Chondrocyte (in vitro differentiated cells): ENCODE measurements at places on chromosomes 1 and 21. TPM values are rescaled to one million over a fixed set of nuclear protein-coding genes. Genes with fewer than 3 reads are reported as not detected.
A peak's percentile ranks its signal among the peaks of the same experiment; 100 is the strongest.

DAB1 gene
- 0.12 TPM in 1 of 3 replicates, not detected in the others for total RNA-seq

CELA2A gene
- total RNA-seq: not detected in 3 replicates

TMCO4 gene
- 8.0 to 10.0 TPM (median 8.3 TPM) in 3 replicates for total RNA-seq

GABPB2 gene
- 7.8 to 11.7 TPM (median 8.2 TPM) in 3 replicates for total RNA-seq

KPRP gene
- not detected in 3 replicates for total RNA-seq

HTR1D gene
- total RNA-seq: 2.1 to 3.7 TPM (median 2.3 TPM) in 3 replicates

FNDC5 gene
- total RNA-seq: 2.6 to 4.6 TPM (median 4.0 TPM) in 3 replicates

CRYBG2 gene
- total RNA-seq: not detected in 3 replicates

GRCh38 chr1:116019653-116020253, 43.4 kb downstream of the SLC22A15 start:
- H3K36me3 ChIP-seq: peaks cover 19% of the 10 kb centered on the region
- no peak for DNase-seq
- H3K27ac ChIP-seq: no peak overlapping the region
- peaks cover 9% of the 10 kb centered on the region for H3K4me1 ChIP-seq
- H3K27me3 ChIP-seq: no peaks in the 10 kb centered on the region

- DNase-seq: no peak
- no peak overlapping the region for H3K4me3 ChIP-seq
- peaks cover 36% of the 10 kb centered on the region for H3K36me3 ChIP-seq
- H3K27ac ChIP-seq: no peak overlapping the region
- H3K4me1 ChIP-seq: no peaks in the 10 kb centered on the region
Measured at GRCh38 chr1:15633756-15634420, 16.6 kb downstream of the DDI2 start.

- DNase-seq: no peak
- H3K27ac ChIP-seq: no peak overlapping the region
- no peaks in the 10 kb centered on the region for H3K36me3 ChIP-seq
- H3K4me1 ChIP-seq: no peaks in the 10 kb centered on the region
- peaks cover 19% of the 10 kb centered on the region for H3K27me3 ChIP-seq
- no peak overlapping the region for H3K4me3 ChIP-seq
Measured at GRCh38 chr1:159800177-159800930, 1.8 kb upstream of the FCRL6 start.

GRCh38 chr1:205774198-205775014, 876 bp downstream of the RAB29 start:
- H3K36me3 ChIP-seq: peaks cover 9% of the 10 kb centered on the region
- no peak overlapping the region for H3K27ac ChIP-seq
- no peaks in the 10 kb centered on the region for H3K27me3 ChIP-seq
- H3K4me3 ChIP-seq: peak overlapping the region; percentile 81
- no peak for DNase-seq

- H3K27ac ChIP-seq: no peak overlapping the region
- H3K4me3 ChIP-seq: no peak overlapping the region
- DNase-seq: no peak
- no peaks in the 10 kb centered on the region for H3K4me1 ChIP-seq
- peaks cover 10% of the 10 kb centered on the region for H3K27me3 ChIP-seq
Measured at GRCh38 chr1:16038620-16038912, 5.0 kb upstream of the CLCNKB start.

DNA sequence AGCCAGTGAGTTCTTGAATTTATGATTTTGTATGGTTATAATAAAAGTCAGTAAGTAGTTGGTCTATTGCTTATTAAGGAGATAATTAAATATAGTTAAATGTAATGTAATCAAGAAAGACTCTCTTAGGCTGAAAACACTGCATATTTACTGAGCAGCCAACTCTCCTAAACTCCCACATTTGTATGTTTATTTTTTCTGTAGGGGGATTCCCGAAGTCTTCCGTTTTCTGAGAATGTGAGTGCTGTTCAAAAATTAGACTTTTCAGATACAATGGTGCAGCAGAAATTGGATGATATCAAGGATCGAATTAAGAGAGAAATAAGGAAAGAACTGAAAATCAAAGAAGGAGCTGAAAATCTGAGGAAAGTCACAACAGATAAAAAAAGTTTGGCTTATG, 56.7 kb downstream of the PKN2 start:
- no peaks in the 10 kb centered on the region for H3K27me3 ChIP-seq
- peaks cover 17% of the 10 kb centered on the region for H3K4me1 ChIP-seq
- no peak overlapping the region for H3K27ac ChIP-seq

GRCh38 chr1:98203466-98203865, 282.6 kb upstream of the DPYD start:
- H3K27ac ChIP-seq: no peak overlapping the region
- H3K27me3 ChIP-seq: no peaks in the 10 kb centered on the region

- peak; percentile 65 for DNase-seq
- H3K27ac ChIP-seq: peak overlapping the region; percentile 92
- no peaks in the 10 kb centered on the region for H3K36me3 ChIP-seq
Measured at GRCh38 chr1:66331658-66332547, 202.1 kb upstream of the SGIP1 start.

DNA sequence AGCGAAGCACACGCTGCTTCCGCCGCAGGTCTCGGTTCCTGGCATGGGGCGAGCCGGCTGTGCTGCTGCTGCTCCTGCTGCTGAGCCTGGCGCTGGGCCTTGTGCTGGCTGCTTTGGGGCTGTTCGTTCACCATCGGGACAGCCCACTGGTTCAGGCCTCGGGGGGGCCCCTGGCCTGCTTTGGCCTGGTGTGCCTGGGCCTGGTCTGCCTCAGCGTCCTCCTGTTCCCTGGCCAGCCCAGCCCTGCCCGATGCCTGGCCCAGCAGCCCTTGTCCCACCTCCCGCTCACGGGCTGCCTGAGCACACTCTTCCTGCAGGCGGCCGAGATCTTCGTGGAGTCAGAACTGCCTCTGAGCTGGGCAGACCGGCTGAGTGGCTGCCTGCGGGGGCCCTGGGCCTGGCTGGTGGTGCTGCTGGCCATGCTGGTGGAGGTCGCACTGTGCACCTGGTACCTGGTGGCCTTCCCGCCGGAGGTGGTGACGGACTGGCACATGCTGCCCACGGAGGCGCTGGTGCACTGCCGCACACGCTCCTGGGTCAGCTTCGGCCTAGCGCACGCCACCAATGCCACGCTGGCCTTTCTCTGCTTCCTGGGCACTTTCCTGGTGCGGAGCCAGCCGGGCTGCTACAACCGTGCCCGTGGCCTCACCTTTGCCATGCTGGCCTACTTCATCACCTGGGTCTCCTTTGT, 2.6 kb downstream of the TAS1R3 start:
- H3K4me1 ChIP-seq: peaks cover 9% of the 10 kb centered on the region
- DNase-seq: no peak
- H3K36me3 ChIP-seq: no peaks in the 10 kb centered on the region
- H3K27ac ChIP-seq: no peak overlapping the region
- H3K4me3 ChIP-seq: no peak overlapping the region

DNA sequence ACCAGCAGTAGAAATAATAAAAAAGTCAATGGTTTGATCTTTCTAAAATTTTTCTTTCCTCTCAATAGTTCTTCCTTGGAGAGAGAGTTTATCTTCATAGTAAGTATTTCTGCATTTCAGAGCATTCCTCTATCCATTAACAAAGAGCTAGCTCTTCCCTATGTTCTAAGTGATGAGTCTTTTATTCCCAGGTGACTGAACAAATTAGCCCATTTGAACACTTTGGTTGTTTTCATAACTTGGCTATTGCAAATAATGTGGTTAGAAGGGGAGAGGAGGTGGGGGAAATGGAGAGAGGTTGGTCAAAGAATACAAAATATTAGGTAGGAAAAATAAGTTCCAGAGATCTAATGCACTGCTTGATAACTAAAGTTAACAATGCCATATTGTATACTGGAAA, 598.9 kb downstream of the KCNT2 start:
- no peaks in the 10 kb centered on the region for H3K4me1 ChIP-seq
- no peak overlapping the region for H3K4me3 ChIP-seq
- no peak overlapping the region for H3K27ac ChIP-seq
- H3K36me3 ChIP-seq: no peaks in the 10 kb centered on the region
- DNase-seq: no peak

DNA sequence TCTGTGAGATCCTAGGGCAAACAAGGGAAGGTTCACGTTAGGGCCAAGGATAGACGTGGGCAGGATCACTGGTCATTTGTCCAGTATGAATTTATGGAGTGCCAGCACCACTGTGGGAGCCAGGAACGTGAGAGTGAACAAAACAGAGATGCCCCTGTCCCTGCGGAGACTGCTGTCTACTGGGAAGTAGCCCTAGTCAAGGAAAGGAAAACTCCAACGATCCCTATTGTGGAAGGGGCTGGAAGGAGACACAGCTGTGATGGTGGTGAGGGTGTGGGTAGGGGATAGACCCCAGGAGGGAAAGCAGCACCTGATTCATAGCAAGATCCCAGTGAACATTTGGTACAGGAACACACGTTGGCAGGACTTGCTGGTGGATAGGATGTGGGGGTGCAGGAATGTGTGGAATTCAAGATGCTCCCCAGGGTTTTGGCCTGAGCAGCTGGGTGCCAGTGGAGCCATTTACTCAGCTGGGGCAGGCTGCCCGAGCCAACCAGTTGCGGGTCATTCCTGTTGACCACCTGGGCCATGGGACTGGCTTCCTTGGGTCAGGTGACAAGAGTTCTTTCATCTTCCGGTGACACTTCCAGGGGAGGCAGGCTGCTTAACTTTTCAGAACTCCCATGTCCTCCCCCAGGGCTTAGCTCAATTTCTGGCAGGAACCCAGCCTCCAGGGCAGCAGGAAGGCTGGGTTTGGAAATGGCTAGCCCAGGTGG, 1.2 kb upstream of the ATP13A2 start:
- H3K36me3 ChIP-seq: peaks cover 1% of the 10 kb centered on the region
- no peaks in the 10 kb centered on the region for H3K27me3 ChIP-seq
- peak; percentile 65 for DNase-seq
- H3K4me1 ChIP-seq: peaks cover 62% of the 10 kb centered on the region
- H3K4me3 ChIP-seq: no peak overlapping the region
- H3K27ac ChIP-seq: peak overlapping the region; percentile 81

DNA sequence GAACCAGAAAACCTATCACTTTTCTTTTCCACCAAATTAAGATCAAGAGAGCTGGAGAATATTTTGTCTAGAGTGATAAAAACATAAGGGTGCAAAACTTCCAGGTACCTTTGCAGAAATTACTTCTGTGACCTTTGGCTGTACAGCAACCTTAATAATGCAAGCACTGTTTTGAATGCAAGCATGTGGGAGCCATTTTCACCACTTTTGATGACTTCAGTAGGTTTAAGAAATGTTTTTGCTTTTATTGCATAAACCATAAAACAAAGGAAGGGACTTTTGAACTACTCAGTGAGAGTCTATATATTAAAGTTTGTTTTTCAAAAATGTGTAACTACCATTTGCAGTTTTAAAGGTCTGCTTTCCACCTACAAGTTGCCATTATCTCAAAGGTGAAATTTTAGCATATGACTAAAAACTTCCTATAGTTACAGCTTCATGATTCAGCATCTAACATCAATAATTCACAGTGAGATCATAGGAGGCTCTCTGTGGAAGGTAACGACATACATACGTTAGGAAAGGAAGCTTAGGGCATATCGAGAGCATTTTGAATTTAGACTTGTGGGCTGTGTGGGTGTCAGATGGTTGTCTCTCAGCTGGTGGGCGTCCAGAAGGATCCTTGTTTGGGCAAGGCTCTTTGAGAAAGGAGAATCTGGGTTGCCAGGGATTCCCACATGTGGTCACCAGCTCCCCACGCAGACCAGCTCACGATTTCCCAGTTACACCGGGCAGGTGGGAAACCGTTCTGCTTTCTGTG, 1.1 kb upstream of the GADD45A start:
- H3K4me3 ChIP-seq: peak overlapping the region; percentile 92
- peak overlapping the region; percentile 99 for H3K27ac ChIP-seq
- peaks cover 46% of the 10 kb centered on the region for H3K4me1 ChIP-seq
- peaks cover 15% of the 10 kb centered on the region for H3K36me3 ChIP-seq
